ENCODE measurements at places on chromosomes 13 and 19.

DNA sequence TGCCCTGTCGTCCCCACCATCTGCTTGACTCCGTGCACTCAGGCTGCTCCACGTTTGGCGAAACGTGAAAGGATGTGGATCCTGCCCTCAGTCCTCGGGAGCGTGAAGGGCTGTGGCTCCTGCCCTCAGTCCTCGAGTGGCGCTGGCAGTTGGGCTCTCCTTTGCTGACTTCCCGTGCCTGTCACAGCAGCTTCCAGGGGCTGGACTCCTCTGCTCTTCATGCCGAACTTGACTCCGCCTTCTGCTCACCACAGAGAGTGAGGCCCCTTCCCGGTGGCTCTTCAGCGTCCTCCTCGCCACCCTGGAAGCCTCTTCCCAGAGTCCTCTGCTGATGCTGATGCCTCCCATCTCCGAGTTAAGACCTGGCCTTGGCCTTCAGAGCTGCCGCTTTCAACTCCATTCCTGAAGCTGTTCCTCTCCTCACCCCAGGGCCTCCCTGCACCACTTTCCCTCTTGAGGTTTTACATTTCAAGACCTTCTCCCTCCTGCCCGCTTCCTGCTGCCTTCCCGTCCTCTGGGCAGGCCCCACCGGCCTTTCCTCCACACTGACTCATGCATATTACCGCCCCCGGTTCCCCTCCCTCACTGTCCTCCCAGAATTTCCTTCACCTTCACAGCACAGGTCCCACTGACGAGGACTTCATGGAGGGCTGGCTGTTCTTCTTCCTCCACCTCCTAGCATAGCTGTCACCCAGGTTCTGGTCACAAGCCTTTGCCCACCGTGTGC lies 111.7 kb downstream of the SHISA2 start:
- no peak for DNase-seq

- DNase-seq, result no peak
Measured at GRCh38 chr19:29832801-29833200, 21.0 kb downstream of the CCNE1 start.

DNA sequence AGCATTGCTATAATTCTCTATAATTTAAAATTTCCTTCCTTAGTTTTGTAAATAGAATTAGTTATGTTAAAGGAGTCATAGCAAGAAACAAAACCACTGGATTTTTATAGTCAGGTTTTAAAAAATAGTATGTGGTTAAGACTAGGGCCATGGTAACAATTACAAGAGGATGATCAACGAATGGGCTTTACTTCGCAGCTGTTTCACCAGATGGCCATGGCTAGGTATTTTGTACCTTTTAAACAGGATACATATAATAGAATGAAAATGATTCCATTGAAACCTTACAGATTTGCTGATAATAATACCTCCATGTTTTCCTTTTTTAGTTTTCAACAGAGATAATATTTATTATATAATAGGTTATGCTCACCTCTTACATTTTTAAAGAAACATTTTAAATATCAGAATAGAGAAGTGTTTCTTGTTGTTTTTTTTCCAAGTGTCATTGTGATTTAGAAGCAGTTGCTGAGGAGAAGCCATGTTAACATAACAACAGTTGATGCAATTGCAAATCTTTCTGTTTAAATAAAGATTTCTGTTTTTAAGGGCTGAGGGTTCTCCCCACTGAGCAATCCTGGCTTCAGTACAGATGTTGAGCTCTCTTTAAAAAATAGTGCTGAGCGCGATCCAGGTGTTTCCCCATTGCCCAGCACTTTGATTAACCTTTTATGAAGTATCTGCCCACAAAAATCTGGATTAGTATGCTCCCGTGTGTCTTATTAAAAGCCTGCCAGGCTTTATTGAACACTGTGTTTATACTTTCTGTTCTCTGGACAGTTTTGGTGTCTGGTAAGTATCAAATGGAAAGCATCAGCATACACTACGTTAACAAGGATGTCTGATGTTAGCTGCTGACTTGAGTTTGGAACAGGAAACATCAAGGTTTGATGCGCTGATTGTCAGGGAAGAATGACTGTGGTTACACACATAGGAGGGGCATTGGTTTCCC lies 205.3 kb downstream of the HS6ST3 start:
- no peak for DNase-seq

GRCh38 chr19:11019824-11020223 lies 59.0 kb downstream of the SMARCA4 start:
- no peak for DNase-seq

DNA sequence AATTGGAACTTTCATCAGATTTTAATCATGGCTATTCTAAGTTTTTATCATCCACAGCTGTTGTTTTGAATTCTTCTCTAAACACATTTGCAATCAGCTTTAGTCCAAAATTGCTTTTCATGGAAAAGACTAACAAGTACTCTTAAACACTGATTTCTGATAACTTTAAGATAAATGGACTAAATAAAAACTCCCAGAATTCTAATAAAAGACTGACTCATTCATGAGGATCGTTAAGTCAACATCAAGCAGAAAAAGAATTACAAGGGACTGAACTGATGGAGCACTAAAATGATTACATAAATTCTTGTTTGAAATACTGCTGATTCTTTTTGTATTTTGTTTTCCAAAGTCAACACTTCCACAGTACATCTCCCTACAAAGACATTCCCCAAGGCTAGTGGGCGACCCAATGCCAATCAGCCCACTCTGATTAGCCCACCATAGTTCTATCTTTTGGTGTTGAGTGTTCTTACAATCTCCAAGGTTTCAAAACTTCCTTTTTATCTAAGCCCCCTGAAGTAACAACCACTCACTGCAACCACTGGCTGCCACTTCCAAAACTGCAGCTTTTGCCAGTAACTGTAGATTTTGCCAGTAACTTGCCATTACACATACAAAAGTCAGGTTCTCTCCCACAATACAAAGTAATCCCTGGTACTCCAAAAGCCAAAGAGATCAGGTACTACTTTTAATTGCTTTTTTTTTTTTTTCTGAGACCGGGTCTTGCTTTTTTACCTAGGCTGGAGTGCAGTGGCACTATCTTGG lies 14.0 kb upstream of the NAA16 start:
- no peak for DNase-seq

- no peak for DNase-seq
Measured at GRCh38 chr13:19940106-19940505, 18.4 kb upstream of the ZMYM2 start.

GRCh38 chr19:6350688-6351087 lies 10.6 kb upstream of the CLPP start:
- DNase-seq, result no peak

- no peak for DNase-seq
Measured at GRCh38 chr19:41546961-41547360, 29.0 kb upstream of the CEACAM21 start.

DNA sequence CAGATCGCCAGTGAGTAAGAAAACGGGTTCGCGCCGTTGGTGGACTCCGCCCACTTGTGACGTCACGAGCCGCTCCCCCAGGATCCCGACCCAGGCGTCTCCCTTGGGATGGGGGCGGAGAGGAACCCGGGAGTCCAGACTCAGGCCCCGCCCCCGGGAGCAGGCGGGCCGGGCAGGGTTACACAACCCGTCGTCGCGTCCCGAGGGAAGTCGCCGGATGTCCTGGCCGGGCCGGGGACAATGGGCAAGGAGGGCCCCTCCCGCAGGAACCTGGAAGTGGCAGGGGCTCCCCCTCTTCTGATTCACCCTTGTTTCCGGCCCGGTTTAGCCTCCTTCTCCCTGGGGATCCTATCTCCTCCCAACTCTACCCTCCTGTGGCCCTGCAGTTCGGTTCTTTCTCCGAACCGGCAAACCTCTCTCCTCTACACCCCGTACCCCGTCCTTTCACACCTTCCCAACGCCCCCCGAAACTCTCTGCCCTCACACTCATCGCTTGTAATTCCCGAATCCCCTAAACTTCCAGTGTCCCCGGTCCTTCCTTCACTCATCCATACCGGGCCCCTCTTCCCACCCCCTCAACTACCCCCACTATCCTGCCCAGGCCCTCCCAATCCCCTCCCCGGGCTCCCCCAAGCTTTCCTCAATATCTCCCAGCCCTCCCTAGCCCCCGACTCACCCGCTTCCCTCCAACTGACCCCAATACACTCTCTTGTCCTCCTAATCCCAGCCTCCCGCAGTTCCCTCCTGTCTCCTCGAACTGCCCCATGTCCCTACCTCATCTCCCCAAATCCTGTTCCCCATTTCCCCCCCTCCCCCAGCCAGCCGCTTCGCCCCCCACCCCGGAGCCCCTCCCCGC lies 20.0 kb upstream of the ERCC1 start:
- peak; percentile 81 for DNase-seq

GRCh38 chr19:55255618-55256423 lies 3.0 kb downstream of the PPP6R1 start:
- DNase-seq, result no peak

- DNase-seq, result no peak
Measured at GRCh38 chr19:3304871-3305423, 61.4 kb upstream of the NFIC start.

DNA sequence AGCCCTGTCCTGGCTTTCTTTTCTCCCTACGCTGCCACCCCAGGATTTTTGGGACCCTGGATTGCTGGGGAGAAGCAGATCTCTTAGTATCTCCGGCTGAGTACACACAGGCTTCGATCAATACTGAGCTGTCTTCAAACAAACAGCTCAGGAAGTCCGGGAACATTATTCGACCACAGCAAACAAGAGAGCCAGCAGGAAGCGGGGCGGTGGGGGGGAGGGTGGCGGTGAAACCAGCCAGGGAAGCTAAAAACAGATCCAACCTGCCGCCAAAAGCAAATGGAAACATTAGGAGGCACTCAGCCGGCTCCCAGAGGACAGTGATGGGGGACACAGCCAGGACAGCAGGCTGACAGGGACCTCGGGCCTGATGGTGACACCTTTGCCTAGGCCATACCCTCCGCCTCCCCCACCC lies 12.2 kb upstream of the BCAM start:
- DNase-seq, result no peak

GRCh38 chr19:46082728-46083050 lies 41.8 kb downstream of the IGFL3 start:
- DNase-seq, result no peak

GRCh38 chr13:76948149-76948548 lies at the start of gene ACOD1:
Gene ACOD1 (plus strand): TSS chr13:76948511. CDS start chr13:76948559, 48 bp downstream.
- DNase-seq, result no peak

DNA sequence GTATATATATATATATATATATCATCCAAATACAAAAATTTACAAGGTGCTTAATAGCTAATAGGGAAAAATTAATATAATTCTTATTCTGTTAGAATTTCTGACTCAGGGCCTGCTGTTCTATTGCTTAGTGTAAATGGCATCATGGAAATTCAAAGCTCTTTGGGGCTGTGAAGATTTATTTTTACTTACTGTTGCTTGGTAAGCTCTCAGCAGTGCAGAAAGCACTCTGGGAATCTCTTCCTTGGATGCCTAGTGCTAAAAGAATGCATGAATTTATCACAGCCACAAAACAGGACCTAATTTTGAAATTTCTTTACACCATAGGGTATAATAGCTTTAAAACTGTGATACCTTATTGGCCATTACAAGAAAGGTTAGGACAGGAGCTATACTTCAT lies 69.3 kb upstream of the SLAIN1 start:
- no peak for DNase-seq

DNA sequence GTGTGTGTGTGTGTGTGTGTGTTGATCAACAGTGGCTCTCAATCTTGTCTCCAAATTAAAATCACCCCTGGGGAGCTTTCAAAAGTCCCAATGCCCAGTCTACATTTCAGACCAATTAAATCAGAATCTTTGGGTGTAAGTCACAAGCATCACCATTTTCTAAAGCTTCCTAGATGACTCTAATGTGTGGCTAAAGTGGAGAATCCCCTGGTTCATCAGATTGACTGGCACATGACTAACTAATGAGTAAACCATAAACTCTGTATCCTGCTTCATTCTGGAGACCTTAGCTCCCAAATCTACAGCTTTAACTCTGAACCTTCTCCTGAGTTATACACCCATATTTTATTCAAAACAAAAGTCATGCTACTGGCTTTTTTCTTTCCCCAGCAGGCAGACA lies 131.3 kb downstream of the SUCLA2 start:
- DNase-seq, result no peak

- no peak for DNase-seq
Measured at GRCh38 chr13:79297128-79297527, 108.9 kb downstream of the RBM26 start.

DNA sequence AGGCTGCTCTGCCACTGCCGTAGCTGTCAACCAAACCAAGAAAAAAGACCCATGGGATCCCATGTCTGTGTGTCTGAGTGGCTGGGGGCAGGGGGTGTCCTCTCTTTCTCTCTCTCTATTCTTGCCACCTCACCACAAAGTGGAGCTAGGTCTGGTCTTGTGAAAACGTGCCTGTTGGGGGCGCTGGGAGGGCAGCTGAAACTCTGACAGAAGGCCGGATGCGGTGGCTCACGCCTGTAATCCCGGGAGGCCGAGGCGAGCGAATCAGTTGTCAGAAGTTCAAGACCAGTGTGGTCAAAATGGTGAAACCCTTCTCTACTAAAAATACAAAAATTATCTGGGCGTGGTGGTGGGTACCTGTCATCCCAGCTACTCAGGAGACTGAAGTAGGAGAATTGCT lies 29.2 kb downstream of the ZNF146 start:
- DNase-seq, result no peak

DNA sequence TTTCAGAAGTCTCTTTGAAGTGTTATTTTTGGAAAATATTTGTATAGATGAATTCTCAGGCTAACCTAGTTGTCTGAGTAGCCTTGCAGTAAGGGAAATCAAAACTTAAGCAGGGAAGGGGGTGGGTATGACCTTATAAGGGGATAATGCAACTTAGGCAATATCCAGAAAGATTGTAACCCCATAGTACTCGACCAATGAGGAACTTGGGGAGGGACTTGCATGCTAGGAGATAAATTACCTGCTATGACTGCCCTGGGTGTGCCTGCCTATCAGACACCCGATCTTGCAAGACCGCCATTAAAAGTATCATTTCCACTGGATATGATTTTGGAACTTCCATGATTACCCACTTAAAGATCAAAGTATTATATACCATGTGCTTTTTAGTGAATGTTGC lies 23.0 kb upstream of the RFXAP start:
- DNase-seq, result no peak

DNA sequence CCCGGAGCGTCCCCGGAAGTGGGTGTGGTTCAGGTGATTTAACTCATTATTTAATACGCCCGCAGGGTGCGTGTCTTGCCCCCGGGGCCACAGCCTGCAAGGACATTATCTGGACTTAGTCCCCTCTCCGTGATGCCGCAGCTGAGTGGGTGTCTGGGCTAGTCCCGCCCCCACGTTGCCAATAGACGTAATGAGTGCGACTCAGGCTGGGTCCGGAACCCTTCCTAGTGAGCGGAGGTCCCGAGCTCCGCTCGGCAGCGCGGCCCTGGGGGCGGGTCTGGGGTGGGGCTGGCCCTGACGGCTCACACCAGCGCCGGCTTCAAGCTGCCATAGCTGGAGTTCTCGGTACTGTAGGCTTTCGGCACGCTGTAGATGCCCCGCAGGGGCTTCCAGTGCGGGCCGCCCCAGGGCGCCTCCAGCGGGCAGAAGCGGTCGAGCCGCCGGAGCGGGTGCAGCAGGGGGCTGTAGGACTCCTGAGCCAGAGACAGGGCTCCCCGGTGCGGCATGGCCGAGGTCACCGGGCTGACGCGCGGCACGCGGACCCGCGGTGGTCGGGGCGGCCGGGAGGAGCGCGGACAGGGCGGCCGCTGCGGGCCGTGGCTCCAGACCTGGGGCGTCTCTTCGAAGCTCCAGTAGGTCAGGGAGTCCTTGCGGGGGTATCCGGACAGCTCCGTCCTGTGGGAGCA lies 918 bp upstream of the LHB start:
- peak; percentile 29 for DNase-seq
